A172 (cell line): ENCODE measurements at places on chromosomes 5 and 9. TPM values are rescaled to one million over a fixed set of nuclear protein-coding genes. Genes with fewer than 3 reads are reported as not detected.

DNA sequence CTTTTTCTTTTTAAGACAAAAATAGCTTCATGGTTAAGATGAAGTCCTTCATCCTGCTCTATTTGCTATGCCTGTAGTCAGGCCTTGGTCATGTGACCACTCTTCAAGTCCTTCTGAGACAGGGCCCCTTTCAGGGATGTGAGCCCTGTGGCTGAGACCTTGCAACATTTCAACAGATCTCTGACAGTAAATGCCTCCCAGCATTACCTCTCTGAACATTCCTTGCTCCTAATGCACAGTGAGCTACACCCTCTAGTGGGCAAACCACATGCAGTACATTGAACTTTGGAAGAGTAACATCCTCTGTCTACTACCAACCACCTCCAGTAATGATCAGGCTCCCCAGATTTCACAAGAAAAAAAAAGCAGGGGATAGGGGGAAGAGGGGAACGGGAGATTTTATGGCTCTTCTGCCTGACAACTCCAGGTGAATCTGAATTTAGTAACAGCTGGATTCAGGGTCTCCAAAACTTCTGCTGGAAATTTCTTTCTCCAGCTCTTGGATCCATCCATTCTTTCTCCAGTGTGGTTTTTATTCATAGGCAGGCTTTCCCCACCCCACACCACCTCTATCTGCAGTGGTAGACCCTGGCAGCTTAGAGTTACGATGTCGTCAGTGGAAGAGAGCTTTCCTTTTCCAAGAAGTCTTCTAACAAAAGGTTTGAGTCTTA lies 8.9 kb upstream of the FBXO38 start:
- DNase-seq = peak; percentile 69

DNA sequence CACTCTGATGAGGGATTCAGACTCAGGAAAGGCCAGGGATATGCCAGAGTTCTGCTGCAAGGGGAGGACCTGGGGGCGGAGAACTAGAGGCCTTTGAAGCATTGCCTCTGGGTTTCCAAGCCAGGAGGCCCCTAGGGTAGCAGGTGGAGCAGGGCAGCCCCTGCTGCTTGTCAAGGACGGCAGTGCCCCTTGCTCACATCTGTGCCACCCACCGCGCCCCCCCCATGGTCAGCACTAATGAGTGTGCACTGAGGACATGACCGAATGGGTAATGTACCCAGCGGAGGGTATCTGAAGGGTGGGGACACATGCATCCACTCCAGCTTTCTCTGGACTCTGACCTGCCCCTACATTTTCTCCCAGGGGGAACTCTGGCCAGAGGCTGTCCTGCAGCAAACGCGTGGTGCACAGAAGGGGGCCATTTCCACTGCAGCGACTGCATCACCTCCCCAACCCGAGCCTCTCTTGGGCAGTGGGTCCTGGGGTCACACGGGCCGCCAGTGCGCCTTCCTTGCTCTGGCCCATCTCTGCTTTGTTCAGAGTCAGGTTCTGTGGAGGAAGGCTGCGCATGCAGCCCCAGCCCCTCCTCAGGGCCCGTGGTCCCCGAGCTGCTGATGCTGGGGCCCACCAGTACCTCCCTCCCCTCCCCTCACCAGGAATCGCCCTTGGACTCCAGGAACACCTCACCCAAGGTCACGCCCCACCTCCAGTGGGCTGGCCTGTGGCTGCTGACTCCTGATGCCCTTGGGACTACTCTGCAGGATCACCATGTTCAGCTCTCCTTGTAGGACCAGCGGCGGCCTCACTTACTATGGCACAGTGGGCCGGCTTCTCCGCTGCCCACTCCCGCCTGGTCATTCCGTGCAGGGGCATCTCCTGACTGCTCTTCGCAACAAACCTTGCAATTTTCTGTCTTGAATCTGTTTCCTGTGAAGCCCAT lies 31.2 kb downstream of the STC2 start:
- no peak for DNase-seq

DNA sequence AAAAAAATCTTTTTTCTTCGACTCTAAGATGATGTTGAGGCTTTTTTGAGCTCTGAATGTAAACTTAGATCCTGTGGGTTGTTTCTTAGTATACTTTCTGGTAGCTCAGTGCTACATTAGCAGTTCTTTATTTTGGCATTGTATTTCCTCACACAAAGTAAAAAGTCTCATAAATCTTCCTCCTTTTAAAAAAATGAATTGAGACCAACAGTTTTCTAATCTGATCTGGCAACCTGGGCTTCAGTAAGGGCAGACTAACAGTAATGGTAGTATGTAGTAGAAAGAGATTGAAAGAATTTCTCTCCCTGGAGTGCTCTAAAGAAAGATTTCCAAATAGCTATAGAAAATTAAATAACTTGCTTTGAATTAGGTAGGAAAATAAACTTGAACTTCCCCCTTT lies 31.4 kb downstream of the ZCCHC7 start:
- no peak for DNase-seq

GRCh38 chr5:143445776-143446175 lies 42.3 kb upstream of the NR3C1 start:
- no peak for DNase-seq

DNA sequence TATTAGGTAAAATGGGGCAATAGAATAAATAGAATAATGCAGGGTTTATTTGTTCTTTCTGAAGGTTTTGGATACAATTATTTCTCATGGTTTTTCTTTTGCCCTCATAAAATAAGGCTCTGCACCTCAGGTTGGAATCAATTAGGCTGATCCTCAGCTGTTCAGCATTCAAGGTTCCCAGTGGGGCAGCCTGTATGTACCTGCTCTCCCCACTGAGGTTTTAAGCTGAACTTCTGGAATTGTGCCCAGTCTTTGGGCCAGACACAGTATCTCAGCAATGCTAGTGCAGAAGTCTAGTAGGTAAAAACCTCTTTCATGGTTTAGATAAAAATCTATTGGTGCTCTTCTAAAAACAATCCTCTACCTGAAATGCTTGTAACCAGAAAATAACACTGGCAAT lies 98.0 kb downstream of the EDIL3 start:
- DNase-seq = no peak

DNA sequence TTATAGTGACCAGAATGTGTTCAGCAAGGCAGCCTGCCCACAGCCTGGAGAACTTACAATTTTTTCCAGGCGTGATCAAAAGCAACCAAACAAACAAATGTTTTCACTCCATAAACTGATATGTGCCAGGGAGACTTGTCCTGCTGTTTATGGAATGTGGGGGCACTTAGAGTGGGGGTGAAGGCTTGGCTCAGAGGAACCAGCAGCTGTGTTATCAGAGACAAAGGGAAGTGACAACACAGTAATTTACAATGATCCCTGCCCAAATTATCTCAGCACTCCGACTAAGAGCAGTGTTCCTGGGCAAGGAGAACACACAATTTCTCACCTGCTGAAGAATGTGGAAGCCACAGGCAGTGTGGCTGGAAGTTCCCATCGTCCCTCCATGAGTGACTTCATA lies 429.1 kb upstream of the IRX4 start:
- no peak for DNase-seq

- no peak for DNase-seq
These were observed 43.4 kb downstream of the PPP1R2B start for GRCh38 chr5:156893517-156893916.

- DNase-seq = peak; percentile 86
These were observed 35.8 kb upstream of the SPRY4 start for GRCh38 chr5:142360607-142361120.

- no peak for DNase-seq
These were observed 312.0 kb upstream of the RGMB start for GRCh38 chr5:98461485-98461884.

GRCh38 chr5:106380736-106381135 lies 1290.0 kb downstream of the EFNA5 start:
- peak; percentile 49 for DNase-seq

The RPL12 gene
- 1,716 and 1,722 TPM in 2 replicates for total RNA-seq

The CER1 gene
- total RNA-seq = not detected in 2 replicates

The OR1L1 gene
- total RNA-seq = not detected in 2 replicates

The FPGS gene
- total RNA-seq = 146 and 147 TPM in 2 replicates

The DNM1 gene
- 16.7 and 20.6 TPM in 2 replicates for total RNA-seq

The TAF11L10 gene
- total RNA-seq = not detected in 2 replicates
